Muscle of leg (tissue), 16 donors: ENCODE measurements at places on chromosomes 11 and 22. TPM values are rescaled to one million over a fixed set of nuclear protein-coding genes. Genes with fewer than 3 reads are reported as not detected.

PDGFB gene
- total RNA-seq = 9.7 TPM

- DNase-seq = peak; percentile 63
- no peaks in the 10 kb centered on the region for H3K27me3 ChIP-seq
- H3K36me3 ChIP-seq = no peaks in the 10 kb centered on the region
- no peak overlapping the region for H3K27ac ChIP-seq
Observed at GRCh38 chr11:77195071-77195755, 67.2 kb downstream of the MYO7A start.

DNA sequence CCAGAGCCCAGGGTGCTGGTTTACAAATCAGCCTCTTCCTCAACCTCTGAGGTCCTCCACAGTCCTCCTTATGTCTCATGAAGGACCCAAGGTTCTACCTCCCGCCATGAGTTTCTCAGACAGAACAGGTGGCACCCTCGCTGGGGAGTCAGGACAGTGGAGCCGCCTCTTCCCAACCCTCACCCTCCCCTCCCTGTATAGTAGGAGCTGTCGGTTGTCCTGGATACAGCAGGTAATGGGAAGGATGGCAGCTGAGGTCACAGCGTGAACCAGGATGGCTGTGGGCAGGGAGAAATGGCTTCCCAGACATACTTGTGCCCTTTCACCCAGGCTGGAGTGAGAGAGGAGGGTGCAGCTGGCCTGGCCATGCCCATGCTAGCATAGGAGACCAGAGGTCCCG, 134.6 kb downstream of the CHST1 start:
- no peaks in the 10 kb centered on the region for H3K36me3 ChIP-seq
- peaks cover 7% of the 10 kb centered on the region for H3K4me1 ChIP-seq
- H3K27me3 ChIP-seq = no peaks in the 10 kb centered on the region
- no peak overlapping the region for H3K4me3 ChIP-seq
- DNase-seq = no peak

DNA sequence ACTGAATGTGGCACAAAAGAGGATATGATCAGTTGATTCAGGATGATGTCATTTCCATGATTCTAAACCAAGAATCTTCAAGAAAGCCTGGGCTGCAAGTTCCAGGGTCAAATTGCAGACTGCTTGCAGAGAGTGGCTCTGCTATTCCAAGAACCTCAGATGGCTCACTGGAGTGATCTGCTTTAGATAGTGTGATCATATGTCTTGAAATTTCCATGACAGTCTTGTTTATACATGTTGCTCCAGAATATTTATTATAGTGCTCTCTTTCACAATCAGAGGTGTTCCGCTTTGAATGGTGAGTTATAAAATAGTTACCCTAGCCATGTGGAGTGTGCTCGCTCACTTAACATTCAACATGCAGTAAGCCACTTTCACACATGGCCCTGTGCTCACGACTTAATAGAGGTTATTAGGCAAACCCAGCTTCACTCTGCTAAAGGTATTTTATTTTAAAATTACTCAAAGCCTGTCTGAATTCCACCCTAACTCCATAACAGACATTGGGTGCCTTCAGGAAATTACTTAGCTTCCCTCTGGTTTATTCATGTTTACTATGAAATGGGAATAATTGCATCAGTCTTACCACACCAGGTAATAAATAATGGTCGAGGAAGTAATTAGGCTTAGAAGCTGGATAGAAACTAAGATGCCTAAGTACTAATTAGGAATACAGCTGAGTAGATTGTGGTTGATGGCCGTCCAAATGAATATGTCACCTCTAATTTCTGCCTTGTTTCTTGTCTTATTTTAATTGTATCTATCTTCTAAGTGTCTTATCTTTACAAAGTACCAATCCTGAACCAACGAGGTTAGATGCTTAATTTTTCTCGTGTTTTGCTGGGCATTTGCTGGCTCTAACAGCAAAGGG, 187.9 kb downstream of the ETS1 start:
- no peak overlapping the region for H3K4me3 ChIP-seq
- no peaks in the 10 kb centered on the region for H3K36me3 ChIP-seq
- H3K27me3 ChIP-seq = no peaks in the 10 kb centered on the region

DNA sequence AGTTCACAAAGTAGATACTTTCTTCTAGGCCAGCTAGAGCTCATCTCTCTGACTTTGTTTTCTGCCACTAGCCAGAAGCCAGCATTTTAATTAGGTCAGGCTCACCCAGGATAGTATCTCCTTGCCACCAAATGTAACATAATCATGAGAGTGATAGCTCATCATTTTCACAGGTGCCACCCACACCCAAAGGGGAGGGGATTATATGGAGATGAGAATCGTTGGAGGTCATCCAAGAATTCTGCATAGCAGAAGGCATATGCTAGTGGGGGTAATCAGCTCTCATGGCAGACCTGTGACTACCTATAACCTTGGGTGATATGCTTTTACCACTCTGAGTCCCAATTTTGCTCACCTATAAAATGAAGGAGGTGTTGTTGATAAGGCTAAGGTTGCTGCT, 523.0 kb downstream of the METTL15 start:
- no peak overlapping the region for H3K27ac ChIP-seq
- no peaks in the 10 kb centered on the region for H3K4me1 ChIP-seq
- H3K27me3 ChIP-seq = no peaks in the 10 kb centered on the region
- no peaks in the 10 kb centered on the region for H3K36me3 ChIP-seq

APOL6 gene
- 2.6 TPM for total RNA-seq

- no peak overlapping the region for H3K4me3 ChIP-seq
- no peaks in the 10 kb centered on the region for H3K4me1 ChIP-seq
- no peak for DNase-seq
Observed at GRCh38 chr11:32448232-32448631, 12.9 kb upstream of the WT1 start.

GRCh38 chr11:46697723-46698122, 2.7 kb downstream of the ARHGAP1 start:
- H3K27ac ChIP-seq = no peak overlapping the region
- no peak for DNase-seq
- H3K36me3 ChIP-seq = peaks cover 33% of the 10 kb centered on the region
- H3K27me3 ChIP-seq = no peaks in the 10 kb centered on the region

DNA sequence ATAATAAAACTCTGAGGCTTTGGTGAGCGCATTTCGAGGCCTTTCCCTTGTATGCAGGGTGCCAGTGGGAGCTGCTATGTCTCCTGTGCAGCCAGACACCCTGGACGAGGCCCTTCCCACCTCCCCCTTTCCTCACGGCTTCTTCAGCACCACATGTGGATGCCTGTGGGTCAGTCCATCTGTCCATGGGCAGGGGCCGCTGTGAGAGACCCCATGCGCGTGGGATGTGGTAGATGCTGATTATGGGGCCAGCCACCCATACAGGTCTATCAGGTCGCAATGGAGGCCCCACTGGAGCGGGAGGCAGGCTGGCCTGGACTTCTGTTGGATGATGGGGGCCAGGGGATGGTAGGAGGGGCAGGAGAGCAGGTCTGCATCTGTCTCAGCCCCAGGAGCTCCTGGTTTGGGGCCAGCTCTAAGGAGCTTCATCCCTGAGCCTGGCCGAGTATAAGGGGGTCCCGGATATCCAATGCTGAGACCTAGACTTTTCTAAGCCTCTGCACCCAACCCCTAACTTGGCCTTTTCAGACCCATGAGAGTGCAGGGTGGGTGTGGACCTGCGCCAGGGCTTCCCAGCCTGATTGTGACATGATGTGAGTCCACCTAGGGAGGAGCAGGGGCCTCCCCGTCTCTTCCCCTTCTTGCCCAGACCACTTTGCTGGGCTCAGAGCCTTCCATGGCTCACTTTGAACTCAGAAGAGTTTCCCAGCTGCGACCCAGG, 14.0 kb upstream of the DGCR8 start:
- peaks cover 7% of the 10 kb centered on the region for H3K4me1 ChIP-seq
- no peak overlapping the region for H3K4me3 ChIP-seq
- DNase-seq = no peak
- no peaks in the 10 kb centered on the region for H3K27me3 ChIP-seq
- H3K27ac ChIP-seq = no peak overlapping the region

GRCh38 chr11:18726040-18726439, at the start of gene IGSF22:
Gene IGSF22, minus strand, starts transcription at chr11:18726188. Its CDS starts 1,952 bp downstream, at chr11:18724236.
- peak; percentile 44 for DNase-seq
- H3K27ac ChIP-seq = peak within 1 kb of the TSS; percentile 1
- no peaks in the 10 kb centered on the region for H3K27me3 ChIP-seq
- H3K4me3 ChIP-seq = no peak within 1 kb of the TSS
- H3K36me3 ChIP-seq = no peaks in the 10 kb centered on the region

OR51I1 gene
- total RNA-seq = not detected

RCOR2 gene
- total RNA-seq = 11.0 TPM

LRRC74B gene
- total RNA-seq = 0.09 TPM

DNA sequence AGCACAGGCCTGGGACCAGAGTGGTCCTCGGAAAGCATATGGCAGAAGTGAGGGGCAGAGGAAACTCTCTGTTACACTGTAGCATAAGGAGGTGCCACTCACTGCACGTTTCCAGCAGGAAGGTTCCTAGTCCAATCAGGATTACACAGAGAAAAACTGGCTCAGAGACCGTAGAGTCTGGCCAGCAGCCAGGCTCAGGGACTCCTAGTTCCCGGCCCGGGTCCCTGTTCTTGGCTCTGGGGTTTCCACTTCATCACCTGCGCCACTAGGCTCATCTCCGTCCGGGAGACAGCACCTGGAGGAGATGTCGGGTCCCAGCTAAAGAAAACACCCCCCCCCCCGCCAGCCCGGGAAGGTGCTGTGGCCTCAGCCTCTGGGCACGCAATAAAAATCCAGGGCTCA, 1.1 kb downstream of the TTLL12 start:
- H3K36me3 ChIP-seq = peaks cover 22% of the 10 kb centered on the region
- H3K27me3 ChIP-seq = peaks cover 4% of the 10 kb centered on the region
- H3K4me1 ChIP-seq = peaks cover 21% of the 10 kb centered on the region
- H3K27ac ChIP-seq = no peak overlapping the region

ADM2 gene
- total RNA-seq = 0.40 TPM

GRCh38 chr22:43837666-43838065, 24.6 kb downstream of the SULT4A1 start:
- H3K27ac ChIP-seq = no peak overlapping the region
- H3K4me1 ChIP-seq = peaks cover 19% of the 10 kb centered on the region
- H3K27me3 ChIP-seq = no peaks in the 10 kb centered on the region
- no peak overlapping the region for H3K4me3 ChIP-seq

GRCh38 chr11:18495271-18495670, 31.5 kb downstream of the TSG101 start:
- H3K27ac ChIP-seq = no peak overlapping the region
- no peak overlapping the region for H3K4me3 ChIP-seq
- H3K27me3 ChIP-seq = no peaks in the 10 kb centered on the region
- H3K4me1 ChIP-seq = no peaks in the 10 kb centered on the region

DNA sequence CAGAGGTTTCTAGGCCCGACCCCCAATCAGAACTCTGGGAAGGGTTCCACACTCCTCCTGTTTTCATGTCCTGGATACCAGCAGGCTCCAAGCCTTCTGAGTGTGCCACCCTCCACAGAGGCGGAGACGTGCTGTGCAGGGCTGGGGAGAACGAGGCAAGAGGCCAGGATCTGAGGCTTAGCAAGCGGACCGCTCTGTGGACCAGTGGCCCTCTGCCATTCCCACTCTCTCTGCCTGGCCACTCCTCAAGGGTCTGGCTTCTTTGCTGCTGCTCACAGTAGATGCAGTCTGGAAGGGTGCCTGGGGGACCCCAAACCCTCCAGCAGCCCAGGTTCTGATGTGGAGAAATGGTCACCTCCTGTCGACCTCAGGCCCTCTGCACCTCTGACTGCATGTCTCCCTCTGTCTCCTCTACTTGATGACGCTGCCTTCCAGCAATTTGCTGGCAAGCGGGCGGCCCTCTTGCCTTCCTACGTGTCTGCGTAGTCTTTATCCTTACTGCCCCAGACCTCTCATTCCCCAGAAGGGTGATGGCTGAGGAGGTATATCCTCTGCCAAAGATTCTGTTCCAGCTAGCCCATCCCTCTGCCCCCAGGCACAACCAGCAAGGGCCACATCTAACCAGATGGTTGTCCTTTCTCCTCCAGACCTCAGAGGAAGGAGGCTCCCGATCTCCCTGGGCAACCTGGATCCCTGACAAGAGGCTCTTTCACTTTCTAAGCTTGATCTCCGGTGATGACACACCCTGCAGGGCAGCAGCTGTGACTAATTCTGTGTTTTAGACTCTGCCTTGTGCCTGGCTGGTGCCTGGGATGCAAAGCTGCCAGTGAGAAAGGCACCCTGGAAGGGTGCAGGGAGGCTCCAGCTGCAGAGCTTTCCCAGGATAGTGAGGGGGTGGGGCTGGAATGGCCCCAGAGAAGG, 87.3 kb downstream of the NAT10 start:
- peaks cover 28% of the 10 kb centered on the region for H3K4me1 ChIP-seq
- H3K4me3 ChIP-seq = no peak overlapping the region
- peak overlapping the region; percentile 63 for H3K27ac ChIP-seq
- peak; percentile 78 for DNase-seq
- H3K36me3 ChIP-seq = no peaks in the 10 kb centered on the region
- H3K27me3 ChIP-seq = peaks cover 3% of the 10 kb centered on the region

GRCh38 chr22:47059076-47059475, 296.6 kb downstream of the TBC1D22A start:
- no peak overlapping the region for H3K4me3 ChIP-seq
- H3K4me1 ChIP-seq = no peaks in the 10 kb centered on the region
- no peak for DNase-seq
- H3K27me3 ChIP-seq = no peaks in the 10 kb centered on the region
- H3K27ac ChIP-seq = no peak overlapping the region

- H3K4me1 ChIP-seq = no peaks in the 10 kb centered on the region
- no peaks in the 10 kb centered on the region for H3K36me3 ChIP-seq
- H3K4me3 ChIP-seq = no peak overlapping the region
- no peak for DNase-seq
- H3K27ac ChIP-seq = no peak overlapping the region
Observed at GRCh38 chr22:48143856-48144255, 1381.4 kb downstream of the TBC1D22A start.

DNA sequence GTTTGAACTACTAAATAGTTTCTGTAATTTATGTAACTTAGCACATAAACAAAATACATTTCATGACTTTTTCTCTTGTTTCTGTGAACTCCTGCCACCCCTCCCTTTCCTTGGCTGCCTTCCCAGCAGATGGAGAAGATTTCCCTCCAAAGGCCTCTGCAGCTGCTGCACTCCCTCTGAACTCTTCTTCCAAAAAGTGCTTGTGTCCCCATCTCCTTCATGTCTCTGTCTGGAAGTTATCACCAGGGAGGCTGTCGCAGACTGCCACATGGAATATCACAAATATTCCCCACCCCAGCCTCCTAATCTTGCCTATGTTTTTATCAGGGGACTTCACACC, 1068.3 kb downstream of the OPCML start:
- no peaks in the 10 kb centered on the region for H3K27me3 ChIP-seq
- H3K4me3 ChIP-seq = no peak overlapping the region
- DNase-seq = peak; percentile 98
- no peaks in the 10 kb centered on the region for H3K36me3 ChIP-seq
- H3K4me1 ChIP-seq = peaks cover 12% of the 10 kb centered on the region
